ENCODE measurements at places on chromosomes 3 and 15.

DNA sequence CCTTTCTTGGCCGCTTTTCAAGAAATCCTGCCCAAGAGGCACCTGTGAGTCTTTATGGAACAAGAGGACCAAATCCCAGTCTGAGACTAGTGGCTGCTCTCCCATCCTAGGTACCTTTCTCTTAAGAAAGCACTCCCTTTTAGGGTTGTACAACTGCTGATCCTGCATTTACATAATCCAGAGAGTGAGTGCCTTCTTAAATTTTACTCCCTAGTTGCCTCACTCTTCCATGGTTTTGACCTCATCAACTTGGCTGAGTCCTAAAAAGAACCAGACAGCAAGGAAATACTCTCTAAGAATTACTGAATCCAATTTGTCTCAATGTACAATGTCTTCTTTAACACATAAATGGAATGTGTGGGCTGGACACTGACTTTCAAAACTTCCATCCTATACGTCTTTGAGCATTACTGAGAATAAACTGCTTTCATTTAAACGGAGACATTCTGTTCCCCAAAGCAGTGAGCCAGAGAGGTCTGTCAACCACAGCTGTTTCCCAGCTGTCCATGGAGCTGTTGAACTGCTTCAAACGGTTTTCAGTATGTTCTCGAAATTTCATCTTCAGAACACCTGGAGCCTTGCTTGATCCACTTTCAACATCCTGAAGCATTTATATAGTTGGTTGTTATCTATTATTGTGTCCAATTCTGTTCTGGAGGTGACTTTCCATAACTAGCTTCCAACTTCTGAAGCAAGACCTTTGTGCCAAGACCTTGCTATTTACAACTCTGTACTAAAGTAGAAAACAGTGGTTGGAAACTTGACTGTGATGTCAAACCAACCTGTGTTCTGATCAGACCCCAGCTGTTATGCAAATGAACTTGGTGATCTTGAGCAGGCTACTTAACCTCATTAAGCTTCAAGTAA is 179.1 kb downstream of the SLC9A9 start:
- no peak for DNase-seq

DNA sequence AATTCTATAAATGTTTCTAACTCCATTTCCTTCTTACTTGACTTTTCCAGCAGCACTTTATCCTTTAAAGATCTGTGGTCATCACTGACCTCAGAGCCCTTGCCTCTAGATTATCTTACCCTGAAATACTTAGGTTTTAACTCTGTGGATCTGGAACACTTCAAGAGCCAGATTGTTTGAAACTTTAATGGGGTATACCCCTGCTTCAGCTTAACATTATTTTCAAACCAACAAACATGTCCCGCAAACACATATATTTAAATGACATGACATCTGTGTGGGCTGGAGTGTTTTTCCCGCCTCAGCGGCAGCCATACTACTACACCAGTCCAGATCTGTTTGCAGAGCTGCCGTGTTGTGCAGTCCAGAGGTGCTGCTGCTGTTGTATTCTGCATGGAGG is 252.0 kb upstream of the TPM1 start:
- no peak for DNase-seq

GRCh38 chr3:169170456-169170855 is 493.1 kb downstream of the MECOM start:
- DNase-seq, result no peak

DNA sequence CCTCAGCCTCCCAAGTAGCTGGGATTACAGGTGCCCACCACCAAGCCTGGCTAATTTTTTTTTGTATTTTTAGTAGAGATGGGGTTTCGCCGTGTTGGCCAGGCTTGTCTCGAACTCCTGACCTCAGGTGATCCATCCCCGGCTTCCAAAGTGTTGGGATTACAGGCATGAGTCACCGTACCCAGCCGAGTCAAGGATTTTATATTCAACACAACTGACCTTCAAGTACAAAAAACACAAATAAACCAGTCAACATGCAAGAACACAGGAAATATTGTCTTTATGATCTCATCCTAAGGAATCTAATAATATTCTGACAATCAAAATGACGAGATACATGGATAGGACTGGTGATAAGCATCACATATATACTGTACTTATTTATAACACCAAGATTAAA is 37.9 kb downstream of the TJP1 start:
- DNase-seq, result no peak

DNA sequence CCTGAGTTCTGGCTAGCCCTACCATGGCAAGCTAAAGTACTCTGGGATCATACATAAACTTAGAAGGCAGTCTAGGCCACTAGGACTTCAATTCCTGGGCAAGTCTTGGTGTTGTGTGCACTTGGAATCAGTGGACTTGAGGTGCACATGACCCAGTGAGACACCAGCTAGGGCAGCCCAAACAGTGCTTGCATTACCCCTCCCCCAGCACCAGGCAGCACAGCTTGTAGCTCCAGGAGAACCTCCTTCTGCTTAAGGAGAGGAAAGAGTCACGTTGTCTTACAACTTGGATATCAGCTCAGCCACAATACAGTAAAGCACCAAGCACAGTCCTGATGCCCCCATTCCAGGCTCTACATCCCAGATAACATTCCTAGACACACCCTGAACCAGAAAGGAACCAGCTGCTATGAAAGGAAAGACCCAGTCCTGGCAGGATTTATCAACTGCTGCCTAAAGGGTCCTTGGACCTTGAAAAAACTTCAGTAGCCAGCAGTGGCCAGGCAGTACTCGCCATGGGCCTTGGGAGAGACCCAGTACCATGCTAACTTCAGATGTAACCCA is 57.2 kb downstream of the MYO9A start:
- DNase-seq, result no peak

GRCh38 chr3:182500289-182500688 is 293.0 kb upstream of the ATP11B start:
- no peak for DNase-seq

- no peak for DNase-seq
These were observed 448.6 kb upstream of the RASGRP1 start for GRCh38 chr15:39013262-39013661.

DNA sequence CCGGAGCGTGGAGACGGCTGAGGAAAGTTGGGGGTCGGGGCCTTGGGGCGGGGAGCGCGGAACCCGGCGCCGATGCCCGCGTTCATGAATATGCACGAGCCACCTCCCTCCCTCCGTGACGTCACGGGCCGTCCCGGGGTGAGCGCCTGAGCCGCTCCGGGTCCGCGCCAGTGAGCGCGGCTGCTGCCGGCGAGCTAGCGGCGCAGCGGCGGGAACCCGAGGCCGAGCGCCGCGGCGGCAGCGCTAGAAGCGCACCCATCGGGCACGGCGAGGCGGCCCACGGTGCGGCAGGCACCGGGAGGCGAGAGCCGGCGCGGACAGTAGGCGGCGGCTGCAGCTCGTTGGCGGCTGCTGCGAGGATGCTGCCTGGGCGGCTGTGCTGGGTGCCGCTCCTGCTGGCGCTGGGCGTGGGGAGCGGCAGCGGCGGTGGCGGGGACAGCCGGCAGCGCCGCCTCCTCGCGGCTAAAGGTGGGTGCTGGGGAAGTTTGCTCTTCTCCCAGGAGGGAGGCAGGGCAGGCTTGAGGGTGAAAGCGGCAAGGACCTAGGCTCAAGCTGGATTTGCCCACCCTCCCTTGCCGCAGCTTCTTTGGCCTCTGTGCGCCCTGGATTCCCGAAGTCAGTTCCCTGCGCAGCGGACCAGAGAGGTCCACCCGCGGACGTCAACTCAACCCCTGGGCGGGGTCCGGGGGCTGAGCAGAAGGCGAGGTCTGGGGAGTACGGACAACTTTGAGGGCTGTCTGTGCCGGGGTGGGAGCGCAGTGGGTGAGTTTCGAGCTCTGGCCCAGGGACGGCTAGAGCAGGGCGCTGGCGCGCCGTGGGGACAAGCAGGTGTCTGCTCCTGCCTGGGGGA is at the start of gene CLSTN2:
Gene CLSTN2 (plus strand): TSS at position 170 of the 850 bp plus-strand sequence.
- DNase-seq, result no peak

DNA sequence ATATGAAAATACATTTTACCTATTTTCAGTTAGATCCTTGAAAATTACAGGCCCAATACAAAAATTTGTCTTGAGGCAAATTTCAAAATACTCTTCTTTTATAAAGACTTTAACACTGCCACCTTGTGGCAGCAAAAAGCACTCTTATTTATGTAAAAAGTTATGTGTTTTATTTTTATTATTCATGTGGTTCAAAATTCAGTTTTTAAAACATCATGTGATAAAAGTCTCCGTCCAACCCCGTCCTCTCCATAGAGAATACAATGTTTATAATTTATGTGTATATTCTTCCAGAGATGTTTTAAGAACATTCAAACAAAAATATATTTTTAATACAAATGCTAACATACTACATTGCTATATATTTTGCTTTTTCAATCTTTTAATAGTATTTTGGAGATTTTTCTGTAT is 36.9 kb upstream of the TRIM59 start:
- peak; percentile 27 for DNase-seq

- DNase-seq, result no peak
These were observed 136.2 kb downstream of the TPRG1 start for GRCh38 chr3:189307963-189308362.

GRCh38 chr3:45616158-45616557 is 21.6 kb downstream of the LIMD1 start:
- no peak for DNase-seq

- DNase-seq, result no peak
These were observed 90.5 kb upstream of the CSPG5 start for GRCh38 chr3:47669026-47669749.

- no peak for DNase-seq
These were observed 86.9 kb downstream of the ASB7 start for GRCh38 chr15:100689131-100689899.

DNA sequence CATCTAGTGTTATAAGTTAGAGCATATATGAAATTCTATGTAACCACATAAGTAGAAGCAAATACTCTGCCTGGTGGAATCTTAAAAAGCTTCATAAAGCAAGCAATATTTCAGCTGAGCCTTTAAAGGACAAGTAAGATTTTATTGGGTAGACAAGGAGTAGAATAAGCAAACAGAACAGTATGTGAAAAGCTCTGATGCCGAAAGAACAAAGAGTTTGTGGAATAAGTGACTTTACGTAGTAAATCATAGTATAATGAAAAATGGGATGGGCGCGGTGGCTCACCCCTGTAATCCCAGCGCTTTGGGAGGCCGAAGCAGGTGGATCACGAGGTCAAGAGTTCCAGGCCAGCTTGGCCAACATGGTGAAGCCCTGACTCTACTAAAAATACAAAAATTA is 9.9 kb downstream of the EAF2 start:
- DNase-seq, result no peak

- DNase-seq, result no peak
These were observed 116.9 kb downstream of the TP63 start for GRCh38 chr3:189748046-189748445.

DNA sequence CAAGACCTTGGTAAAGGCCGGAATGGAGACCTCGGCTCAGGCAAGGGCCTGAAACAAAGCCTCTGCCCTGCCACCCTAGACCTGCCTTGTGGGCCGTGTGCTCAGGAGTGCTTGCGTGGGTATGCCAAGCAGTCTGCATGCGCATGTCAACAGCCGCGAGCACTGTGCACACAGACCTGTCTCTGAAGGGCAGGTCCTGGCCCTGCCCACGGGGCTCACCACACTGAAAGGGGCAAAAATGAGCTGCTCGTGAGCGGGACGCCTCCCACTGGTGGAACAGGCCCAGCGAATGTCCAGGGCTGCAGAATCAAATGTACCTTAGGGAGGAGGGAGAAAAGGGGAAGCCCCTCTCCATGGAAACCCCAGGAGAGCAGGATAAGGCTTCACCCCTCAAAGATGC is 44.3 kb upstream of the FGD5 start:
- no peak for DNase-seq

GRCh38 chr3:70120357-70120966 is 120.9 kb downstream of the SAMMSON start:
- DNase-seq, result peak; percentile 1

DNA sequence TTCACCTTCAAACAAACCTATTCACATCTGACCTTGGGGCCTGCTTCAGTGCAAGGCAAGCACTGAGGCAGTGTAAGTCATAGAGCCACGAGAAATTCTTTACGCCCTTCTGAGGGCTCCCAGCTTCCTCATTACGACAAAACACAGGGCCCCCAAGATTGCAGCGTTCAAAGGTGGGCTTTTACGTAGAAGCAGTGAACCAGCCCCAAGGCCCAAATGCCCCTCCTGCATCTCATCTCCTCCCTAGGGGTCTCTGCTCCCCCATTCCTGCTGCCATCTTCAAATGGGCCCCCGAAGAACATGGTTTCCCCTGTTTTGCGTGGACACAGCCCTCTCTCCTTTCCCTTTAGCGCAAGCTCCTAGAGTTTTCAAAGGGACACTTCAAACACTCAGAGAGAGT is 285.1 kb downstream of the MEX3B start:
- no peak for DNase-seq

DNA sequence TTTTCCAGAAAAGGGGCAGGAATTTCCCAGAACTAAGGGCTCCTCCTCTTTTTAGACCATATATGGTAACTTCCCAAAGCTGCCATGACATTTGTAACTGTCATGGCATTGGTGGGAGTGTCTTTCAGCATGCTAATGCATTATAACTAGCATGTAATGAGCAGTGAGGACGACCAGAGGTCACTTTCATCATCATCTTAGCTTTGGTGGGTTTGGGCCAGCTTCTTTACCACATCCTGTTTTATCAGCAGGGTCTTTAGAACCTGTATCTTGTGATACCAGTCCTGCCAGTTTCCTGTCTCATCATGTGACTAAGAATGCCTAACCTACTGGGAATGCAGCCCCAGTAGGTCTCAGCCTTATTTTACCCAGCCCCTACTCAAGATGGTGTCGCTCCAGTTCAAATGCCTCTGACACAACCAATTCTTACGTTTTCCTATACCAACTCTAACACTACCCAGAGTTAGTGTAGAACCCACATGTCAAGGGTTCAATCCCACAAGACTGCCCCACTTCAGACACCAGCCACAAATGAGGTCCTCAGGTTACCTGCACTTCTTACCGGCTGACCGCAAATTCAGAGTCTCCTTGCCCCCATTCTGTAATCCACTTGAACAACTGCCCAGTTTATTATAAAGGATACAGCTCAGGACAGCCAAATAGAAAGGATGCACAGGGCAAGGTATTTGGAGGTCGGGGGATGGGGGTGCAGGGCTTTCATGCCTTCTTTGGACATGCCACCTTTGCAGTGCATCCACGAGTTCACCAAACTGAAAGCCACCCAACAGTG is 17.7 kb downstream of the FOXB1 start:
- DNase-seq, result no peak

DNA sequence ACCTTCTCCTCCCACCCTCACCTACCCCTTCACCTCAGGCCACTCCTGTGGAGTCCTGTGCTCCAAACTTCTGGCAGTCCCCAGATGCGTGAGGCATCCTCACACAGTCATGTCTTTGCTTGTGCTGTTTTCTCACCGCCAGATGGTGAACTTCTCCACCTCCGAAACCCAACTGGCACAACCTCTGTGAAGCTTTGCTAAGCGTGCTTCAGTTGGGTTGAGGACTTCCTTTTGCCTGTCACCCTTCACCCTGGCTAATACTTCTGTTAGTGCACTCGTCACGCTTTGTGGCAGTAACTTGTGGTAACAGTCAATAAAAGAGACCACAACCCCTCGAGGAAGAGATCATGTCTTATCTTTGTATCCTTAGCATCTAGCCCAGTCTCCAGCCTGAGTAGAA is 42.0 kb upstream of the SKOR1 start:
- DNase-seq, result no peak

GRCh38 chr3:159565313-159565712 is 423.3 kb upstream of the IL12A start:
- DNase-seq, result no peak
